ENCODE measurements at places on chromosomes 7 and 10.

GRCh38 chr10:119367841-119368549 lies 160.6 kb downstream of the GRK5 start:
- no peak for DNase-seq

- DNase-seq = no peak
Measured at GRCh38 chr10:44467900-44468299, 83.0 kb upstream of the CXCL12 start.

DNA sequence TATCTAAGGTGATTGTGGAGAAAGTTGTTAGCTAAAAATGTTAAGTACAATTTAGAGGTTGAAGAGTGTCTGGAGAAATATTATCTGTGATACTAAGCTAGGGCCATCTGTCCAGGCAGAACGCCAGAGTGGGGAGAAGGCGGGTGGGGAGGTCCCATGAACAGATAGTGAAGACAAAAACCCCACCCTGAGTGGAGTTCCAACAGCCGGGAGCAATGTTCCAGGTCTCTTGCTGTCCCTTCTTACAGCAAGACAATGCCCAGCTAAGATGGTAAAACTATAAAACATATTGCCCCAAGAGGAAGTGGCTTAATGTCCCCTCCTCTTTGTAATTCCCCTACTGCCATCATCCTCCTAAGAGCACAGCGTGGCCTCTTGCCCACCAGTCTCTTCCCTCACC lies 10.4 kb upstream of the IL15RA start:
- no peak for DNase-seq

GRCh38 chr10:122019414-122019975 lies 30.5 kb downstream of the TACC2 start:
- no peak for DNase-seq
